ENCODE measurements at places on chromosomes 16 and 17.

GRCh38 chr16:54942353-54942943 lies 11.8 kb downstream of the IRX5 start:
- peak; percentile 19 for DNase-seq

DNA sequence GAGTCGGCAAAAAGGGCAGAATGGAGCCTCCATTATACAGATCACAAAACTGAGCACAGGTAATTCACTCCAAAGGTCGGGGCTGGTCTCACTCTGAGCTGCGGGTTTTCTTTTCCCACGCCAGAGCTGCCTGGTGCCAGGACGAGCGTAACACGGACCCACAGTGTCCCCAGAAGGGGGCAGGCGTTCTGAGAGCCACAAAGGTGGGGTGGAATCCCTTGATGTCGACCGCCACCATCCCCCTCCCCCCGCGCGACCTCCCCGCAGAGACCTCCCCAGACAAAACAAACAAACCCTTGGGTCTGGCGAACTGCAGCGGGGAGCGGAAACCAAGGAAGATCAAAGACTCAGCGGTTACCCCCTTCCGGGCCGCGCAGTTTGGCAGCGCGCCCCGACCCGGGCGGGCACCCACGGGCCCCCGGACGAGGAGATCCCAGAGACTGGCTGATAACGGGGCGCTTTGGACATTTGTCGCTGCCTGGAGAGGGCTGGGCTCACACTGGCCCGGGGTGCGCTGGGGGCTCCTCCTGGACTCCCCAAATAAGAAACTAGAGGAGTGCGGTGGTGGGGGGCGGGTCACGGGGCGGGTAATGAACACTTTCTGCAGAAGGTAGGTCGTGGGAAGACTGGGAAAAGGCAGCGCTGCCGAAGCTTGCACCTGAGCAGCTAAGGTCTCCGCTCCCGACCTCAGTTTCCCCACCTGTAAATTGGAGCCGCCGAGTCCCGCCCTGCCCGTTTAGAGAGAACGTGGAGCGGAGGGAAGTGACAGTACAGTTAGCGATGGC lies 664 bp upstream of the NKD1 start:
- DNase-seq: peak; percentile 46

DNA sequence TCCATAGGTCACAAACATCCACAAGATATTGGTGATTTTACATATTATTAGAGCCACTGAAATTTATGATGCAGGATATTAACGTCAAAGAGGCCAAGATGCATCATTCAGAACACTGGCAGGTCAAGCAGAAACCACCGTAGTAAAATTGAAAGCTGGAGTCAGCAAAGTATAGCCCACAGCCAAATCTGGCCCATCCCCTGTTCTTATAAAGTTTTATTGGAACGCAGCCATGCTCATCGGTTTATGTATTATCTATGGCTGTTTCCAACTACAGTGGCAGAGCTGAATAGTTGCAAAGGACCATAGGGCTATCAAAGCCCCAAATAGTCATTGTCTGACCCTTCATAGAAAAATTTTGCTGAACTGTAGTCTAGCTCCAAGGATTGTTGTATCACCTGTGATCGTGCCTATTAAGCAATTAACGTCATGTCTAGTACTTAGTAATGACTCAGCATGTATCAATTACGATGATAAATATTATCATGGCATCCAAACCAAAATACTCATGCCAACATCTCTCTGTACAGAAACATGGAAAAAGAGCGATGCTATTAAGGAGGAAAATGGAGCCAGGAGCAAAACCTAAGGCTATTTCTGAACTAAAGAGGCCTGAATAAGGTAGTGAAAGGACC lies 165.6 kb downstream of the IRX3 start:
- DNase-seq: no peak

GRCh38 chr16:88500255-88500661 lies 47.2 kb downstream of the ZFPM1 start:
- DNase-seq: no peak

- DNase-seq: no peak
Observed at GRCh38 chr16:89324056-89325010, 106.8 kb downstream of the ZNF778 start.

GRCh38 chr17:35245196-35245486 lies 2.3 kb downstream of the SLFN5 start:
- no peak for DNase-seq

GRCh38 chr16:24151482-24151939 lies 104.6 kb upstream of the CACNG3 start:
- no peak for DNase-seq

DNA sequence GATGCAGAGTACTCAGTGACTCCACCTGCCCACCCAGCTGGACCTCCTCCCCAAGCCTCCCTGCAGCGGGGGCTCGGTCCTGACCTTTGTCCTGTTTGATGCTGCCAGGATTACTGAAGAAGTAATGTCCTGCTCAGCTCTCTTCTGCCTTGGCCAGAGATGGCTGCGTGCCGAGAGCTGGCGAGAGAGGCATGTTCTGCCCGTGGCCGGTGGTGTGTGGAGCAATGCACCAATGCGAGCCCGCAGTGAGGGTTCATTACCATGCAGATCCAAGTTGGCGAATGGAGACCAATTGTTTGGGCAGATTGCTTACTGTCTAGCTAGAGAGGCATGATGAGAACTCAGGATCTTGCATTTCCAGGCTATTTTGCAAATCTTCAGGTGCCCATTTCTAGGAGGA lies 248.9 kb downstream of the ENGASE start:
- DNase-seq: no peak

DNA sequence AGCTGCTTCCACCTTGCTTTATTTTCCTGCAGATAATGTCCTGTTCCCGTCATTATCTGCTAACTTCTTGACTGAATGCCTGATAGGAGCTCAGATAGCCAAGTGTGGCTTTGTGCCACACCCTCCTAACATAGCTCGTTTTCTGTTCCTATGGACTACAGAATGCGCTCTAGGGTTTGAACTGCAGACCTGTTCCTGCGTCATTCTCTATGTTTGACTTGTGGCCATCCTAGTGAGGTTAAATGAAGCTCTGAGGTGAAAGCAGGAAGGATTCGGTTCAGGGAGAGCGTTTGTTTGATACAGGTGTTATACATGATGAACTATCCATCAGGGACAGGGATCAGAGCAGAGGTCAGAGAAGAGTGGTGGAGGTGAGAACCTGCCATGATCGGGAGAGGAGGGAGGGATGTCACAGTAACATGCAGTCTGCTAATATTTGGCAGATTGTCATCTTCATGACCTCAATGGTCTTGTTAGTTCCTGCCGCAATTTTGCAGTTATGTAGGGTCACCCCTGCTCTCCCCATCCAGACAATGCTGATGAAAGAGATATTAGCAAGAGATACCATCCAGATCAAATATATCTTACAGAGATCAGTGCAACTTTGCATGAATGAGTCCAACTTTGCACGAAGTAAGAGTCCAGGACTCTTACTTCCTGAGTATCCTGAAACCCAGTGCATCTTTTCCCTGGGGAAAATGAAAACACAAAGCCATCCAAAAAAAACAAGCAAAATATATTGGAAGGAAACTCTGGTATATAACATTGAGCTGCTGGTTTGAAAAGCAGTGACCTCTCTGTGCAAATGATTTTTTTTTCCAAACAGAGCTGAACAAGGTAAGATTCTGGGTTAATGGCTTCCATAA lies 32.8 kb downstream of the MPHOSPH6 start:
- no peak for DNase-seq

GRCh38 chr16:58506241-58507194 lies 6.6 kb downstream of the NDRG4 start:
- DNase-seq: no peak

DNA sequence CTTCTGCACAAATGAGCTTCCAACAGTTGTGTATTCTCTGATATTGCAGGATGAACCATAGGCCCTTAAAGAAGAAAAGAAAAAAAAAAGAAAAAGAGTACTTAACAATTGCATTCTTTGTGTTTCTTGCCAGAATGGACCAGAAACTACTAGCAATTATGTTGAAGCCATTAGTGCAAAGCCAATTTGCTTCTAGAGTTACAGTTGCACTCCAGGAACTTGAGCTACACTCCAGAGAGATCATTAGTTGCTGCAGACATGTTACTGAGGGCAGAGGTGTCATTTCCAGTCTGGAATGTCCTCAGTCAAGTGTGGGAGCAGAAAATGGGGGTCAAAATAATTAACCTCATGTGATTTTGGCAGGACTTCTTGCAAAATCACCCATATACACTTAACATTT lies 85.6 kb upstream of the CCL2 start:
- DNase-seq: no peak

DNA sequence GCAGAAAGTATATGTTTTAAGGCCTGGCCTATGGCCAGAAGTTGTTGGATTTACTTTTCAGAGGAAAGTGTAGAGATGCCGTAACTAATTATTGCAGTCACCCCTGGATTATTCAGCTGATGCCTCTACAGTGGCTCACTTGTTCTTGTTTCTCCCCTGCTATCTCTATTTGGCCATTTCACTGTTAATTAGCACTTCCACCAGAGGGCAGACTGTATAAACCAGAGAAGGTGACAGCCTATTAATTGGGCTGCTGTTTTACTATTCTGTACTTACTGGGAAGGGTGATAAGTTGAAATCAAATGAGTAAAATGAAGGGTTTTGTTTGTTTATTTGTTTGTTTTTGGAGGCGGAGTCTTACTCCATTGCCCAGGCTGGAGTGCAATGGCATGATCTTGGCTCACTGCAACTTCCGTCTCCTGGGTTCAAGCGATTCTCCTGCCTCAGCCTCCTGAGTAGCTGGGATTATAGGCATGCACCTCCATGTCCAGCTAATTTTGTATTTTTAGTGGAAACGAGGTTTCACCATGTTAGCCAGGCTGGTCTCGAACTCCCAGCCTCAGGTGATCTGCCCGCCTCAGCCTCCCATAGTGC lies 66.0 kb downstream of the CDK12 start:
- DNase-seq: peak; percentile 39

- no peak for DNase-seq
Observed at GRCh38 chr17:13153036-13153435, 135.2 kb upstream of the ELAC2 start.

GRCh38 chr16:75317101-75317522 lies 65.7 kb upstream of the BCAR1 start:
- no peak for DNase-seq

- DNase-seq: no peak
Observed at GRCh38 chr17:34177642-34178041, 77.4 kb upstream of the CCL2 start.

DNA sequence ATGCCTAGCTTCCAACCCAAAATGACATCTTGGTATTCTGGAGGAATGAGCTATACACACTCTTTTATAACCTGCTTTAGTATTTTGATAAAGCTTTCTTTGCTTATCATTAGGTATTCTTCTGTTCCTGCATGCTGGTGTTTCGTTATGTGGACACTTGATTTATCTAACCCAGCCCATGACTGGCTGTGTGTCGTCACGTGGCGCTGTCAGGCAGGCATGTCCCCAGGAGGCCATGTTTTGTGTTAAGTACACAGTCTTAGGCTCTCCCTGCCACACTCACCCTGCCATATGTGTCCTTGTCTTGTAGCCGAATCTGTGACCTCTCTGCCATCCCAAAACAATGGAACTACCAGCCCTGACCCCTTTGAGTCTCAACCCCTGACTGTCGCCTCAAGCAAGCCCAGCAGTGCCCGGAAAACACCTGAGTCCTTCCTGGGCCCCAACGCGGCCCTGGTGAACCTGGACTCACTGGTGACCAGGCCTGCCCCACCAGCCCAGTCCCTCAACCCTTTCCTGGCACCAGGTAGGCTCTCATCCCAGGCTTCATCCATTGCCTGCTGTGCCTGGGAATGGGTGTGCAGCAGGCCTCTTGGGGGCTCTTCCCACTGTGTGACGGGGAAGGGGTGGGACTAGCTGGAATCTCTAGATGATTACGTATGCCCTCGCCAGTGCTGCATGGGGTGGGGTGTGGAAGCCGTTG lies 30.8 kb downstream of the B9D1 start:
- no peak for DNase-seq

DNA sequence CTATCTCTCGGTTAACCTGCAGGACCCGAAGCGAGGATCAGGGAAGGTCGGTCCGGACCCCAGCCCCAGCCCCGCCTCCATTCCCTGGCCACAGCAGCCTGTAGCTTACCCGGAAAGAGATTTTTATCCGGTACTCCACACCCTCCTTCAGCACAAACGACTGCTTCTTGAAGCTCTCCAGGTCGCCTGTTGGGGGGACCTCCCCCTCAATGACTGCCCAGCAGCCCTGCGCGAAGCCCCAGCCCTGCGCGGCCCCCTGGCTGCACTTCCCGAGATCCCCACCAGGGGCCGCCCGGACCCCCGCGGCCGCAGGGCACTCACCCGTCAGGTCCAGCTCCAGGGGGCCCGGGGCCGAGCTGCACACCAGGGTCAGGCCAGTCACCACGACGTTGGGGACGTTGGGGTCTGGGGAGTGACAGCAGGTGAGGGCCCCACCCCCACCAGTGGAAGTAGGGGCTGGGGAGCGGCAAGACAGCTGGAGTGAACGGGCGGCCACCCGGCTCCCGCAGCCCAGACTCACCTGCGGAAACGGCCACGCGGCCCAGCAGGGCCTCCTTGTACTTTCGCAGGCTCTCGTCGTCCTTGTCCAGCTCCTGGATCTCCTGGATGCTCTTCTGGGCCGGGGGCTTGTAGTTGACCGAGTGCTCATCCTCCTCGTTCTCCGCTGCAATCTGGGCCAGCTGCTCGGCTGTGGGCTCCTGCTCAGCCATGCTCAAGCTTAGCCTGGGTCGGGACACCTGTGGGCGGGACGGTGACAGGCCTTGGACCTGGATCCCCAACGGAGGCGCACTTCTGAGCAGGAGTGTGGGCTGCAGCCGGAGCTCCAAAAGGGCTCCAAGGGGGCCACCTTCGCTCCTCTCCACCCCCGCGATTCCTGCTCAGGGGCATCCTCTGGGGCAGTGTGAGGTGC lies 1.7 kb downstream of the ARHGDIA start:
- peak; percentile 69 for DNase-seq

DNA sequence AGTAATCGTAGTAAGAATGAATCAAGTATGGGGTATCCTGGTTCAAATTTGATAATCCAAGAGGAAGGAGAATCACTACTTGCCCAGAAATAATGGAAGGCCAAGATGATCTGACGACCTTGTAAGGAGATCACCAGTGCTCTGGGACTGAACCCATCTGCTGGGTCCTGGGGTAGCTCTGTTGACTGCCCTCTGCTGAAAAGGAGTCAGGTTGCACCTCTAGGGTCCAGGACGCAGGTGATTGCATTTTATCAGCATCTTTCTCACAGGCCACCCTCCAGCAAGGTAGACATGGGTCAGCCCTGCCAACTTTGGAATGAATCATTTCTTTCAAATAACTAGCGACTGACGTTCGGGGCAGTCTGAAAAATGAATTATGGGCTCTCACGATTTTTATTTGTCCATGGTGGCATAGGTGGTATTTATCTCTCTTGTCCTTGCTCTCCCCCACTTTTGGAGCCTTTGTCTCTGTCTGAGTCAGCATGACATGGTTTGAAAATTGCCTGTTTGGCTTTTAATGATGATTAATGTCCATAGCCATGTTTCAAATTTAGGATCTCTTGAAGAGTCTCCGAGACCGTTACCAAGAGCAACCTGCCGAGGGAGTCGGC lies 163.7 kb downstream of the MSI2 start:
- DNase-seq: no peak

DNA sequence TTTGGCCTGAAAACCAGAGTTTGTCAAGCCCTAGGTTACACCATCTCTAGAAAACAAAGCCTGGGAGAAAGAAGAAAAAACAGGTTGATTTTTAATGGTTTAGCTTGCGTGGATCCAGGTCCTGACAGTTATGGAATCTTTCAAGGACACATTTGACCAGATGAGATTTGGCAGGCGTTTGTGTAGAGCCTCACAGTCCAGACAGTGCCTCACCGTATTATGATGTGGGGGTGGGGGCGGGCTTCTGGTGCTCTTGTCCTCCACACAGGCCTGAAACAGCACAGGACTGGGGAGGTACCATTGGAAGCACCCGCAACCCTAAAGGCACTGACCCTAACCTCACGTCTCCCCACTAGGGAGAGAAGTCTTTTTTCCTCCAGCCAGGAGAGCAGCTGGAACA lies 19.6 kb downstream of the MVP start:
- no peak for DNase-seq

- no peak for DNase-seq
Observed at GRCh38 chr17:77280304-77281121, 139.7 kb downstream of the SEC14L1 start.

All from OCI-LY7 (cell line).